ENCODE measurements at places on chromosomes 3 and 15. TPM values are rescaled to one million over a fixed set of nuclear protein-coding genes. Genes with fewer than 3 reads are reported as not detected.

DNA sequence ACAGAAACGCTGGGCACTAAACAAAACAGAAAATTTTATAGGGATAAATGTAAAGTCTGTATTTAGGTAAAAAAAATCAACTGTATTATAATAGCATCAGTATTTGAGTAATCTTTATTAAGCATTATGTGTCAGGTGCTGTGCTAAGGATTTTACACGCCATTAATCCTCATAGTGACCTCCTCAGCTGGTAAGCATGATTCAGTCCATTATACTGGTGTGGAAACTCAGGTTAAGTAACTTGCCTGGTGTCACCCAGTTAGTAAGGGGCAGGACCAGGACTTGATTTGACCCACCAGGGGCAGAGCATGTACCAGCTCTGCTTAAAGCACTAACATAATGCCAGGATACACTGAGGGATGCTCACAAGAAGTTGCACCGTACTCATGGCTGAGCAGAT, 4.8 kb downstream of the MYO5C start:
- H3K27me3 ChIP-seq, result peaks cover 37% of the 10 kb centered on the region
- H3K4me3 ChIP-seq, result no peak overlapping the region
- H3K36me3 ChIP-seq, result no peaks in the 10 kb centered on the region
- DNase-seq, result no peak
- peaks cover 5% of the 10 kb centered on the region for H3K4me1 ChIP-seq
- peak overlapping the region; percentile 11 for H3K27ac ChIP-seq

- H3K4me3 ChIP-seq, result no peak overlapping the region
- no peak for DNase-seq
- no peaks in the 10 kb centered on the region for H3K36me3 ChIP-seq
- H3K4me1 ChIP-seq, result no peaks in the 10 kb centered on the region
Measured at GRCh38 chr3:115361806-115362205, 214.7 kb upstream of the ZBTB20 start.

GRCh38 chr3:55191911-55192775, 264.3 kb upstream of the LRTM1 start:
- no peak for DNase-seq
- H3K4me1 ChIP-seq, result no peaks in the 10 kb centered on the region
- no peak overlapping the region for H3K27ac ChIP-seq
- H3K27me3 ChIP-seq, result no peaks in the 10 kb centered on the region

DNA sequence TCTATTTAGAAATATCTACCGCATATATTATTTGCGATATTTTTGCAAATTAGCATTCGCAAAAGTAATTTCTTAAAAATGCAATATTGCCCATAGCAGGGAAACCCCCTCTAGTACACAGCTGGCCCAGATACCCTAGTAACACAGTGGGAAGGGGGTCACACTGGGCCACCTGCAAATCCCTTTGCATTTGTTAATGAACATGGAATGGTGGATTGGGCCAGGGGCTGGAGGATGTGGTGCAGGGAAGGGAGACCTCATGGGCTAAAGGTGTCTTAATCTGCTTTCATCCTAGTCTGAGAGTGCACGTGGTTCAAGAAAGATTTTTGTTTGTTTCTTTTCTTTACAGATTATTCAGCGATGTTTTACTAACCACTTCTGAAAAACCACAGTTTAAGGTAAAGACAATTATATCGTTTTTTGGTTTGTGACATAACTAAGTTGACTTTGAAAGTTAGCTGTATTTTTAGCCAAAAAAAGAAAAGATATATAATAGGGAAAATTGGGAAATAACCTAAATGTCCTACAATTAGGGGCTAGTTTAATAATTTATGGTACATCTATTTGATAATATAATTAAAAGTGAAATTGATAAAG, 30.0 kb downstream of the PDHB start:
- H3K27ac ChIP-seq, result peak overlapping the region; percentile 51
- H3K4me3 ChIP-seq, result no peak overlapping the region
- H3K27me3 ChIP-seq, result no peaks in the 10 kb centered on the region
- DNase-seq, result no peak

- H3K27ac ChIP-seq, result peak overlapping the region; percentile 63
- H3K36me3 ChIP-seq, result no peaks in the 10 kb centered on the region
- no peak overlapping the region for H3K4me3 ChIP-seq
- no peak for DNase-seq
- no peaks in the 10 kb centered on the region for H3K27me3 ChIP-seq
Measured at GRCh38 chr3:39137435-39137936, 15.9 kb downstream of the CSRNP1 start.

- no peaks in the 10 kb centered on the region for H3K27me3 ChIP-seq
- no peak for DNase-seq
- H3K4me1 ChIP-seq, result no peaks in the 10 kb centered on the region
- no peaks in the 10 kb centered on the region for H3K36me3 ChIP-seq
- H3K4me3 ChIP-seq, result no peak overlapping the region
- H3K27ac ChIP-seq, result no peak overlapping the region
Measured at GRCh38 chr3:20935791-20936190, 749.8 kb upstream of the SGO1 start.

DNA sequence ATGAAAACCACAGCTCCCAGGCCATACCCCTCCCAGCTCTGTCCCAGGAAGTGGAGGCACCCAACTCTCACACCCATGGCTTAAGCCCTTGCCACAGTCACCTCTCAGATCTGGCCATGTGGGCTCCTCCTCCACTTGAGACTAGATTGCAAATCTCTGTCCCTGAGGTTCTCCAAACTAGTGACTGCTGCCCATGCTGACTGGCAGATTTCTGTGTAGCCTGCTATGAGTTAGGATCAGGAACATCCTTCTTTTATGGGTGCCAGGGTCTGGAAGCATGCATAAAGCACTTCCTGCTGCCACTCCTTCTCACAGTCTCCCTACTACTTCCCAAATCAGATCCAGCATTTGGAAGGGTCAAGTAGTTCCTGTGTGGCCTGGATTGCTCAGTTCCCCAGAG, 59.6 kb upstream of the GOLIM4 start:
- no peak overlapping the region for H3K27ac ChIP-seq
- peaks cover 14% of the 10 kb centered on the region for H3K36me3 ChIP-seq
- H3K27me3 ChIP-seq, result peaks cover 38% of the 10 kb centered on the region

GRCh38 chr3:13111173-13111872, 38.1 kb upstream of the IQSEC1 start:
- H3K27me3 ChIP-seq, result no peaks in the 10 kb centered on the region
- H3K4me1 ChIP-seq, result peaks cover 46% of the 10 kb centered on the region
- H3K4me3 ChIP-seq, result peak overlapping the region; percentile 71
- peak overlapping the region; percentile 100 for H3K27ac ChIP-seq
- no peaks in the 10 kb centered on the region for H3K36me3 ChIP-seq

DNA sequence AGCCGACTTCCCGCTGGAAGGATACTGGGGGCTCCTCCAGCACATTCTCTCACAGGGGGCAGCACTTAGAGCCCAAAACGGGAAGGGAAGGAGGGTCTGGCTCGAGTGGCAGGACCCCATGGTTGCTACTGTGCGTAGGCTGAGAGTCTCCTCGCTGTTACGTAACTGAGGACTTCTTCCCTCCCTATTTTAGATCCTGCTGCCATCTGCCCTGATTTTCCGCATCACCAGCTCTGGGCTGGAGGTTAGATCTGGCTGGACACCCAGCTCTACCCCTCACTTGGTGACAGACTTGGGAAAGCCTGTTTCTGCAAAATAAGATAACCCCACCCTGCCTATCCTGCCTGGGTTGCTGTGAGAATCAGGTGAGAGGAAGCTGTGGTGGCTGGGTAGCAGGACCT, 47.7 kb downstream of the BDH1 start:
- no peaks in the 10 kb centered on the region for H3K27me3 ChIP-seq
- no peak for DNase-seq
- H3K36me3 ChIP-seq, result peaks cover 13% of the 10 kb centered on the region
- peak overlapping the region; percentile 56 for H3K27ac ChIP-seq
- peaks cover 1% of the 10 kb centered on the region for H3K4me1 ChIP-seq

- H3K4me3 ChIP-seq, result no peak overlapping the region
- no peak for DNase-seq
- no peaks in the 10 kb centered on the region for H3K27me3 ChIP-seq
- no peak overlapping the region for H3K27ac ChIP-seq
- H3K4me1 ChIP-seq, result no peaks in the 10 kb centered on the region
Measured at GRCh38 chr3:178172121-178172520, 364.1 kb upstream of the KCNMB2 start.

DNA sequence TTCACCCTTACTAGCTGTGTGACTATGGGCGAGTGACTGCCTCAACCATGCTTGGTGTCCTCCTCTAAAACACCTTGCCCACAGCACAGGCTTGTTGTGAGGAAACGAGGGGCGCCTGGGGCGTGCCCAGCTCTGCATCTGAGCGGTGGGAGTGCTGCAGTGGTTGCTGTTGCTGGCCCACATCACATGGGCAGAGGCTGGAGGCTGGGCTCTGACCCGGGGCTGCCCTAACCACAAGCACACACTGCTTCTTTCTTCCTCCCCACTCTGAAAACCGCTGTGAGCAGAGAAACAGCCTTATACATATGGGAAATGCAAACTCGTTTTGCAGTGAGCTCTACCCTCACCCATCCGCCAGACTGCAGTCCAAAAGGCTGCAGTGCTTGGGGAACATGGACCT, 74.8 kb upstream of the RPL32 start:
- no peak overlapping the region for H3K4me3 ChIP-seq
- H3K36me3 ChIP-seq, result peaks cover 8% of the 10 kb centered on the region
- H3K27ac ChIP-seq, result peak overlapping the region; percentile 43
- peaks cover 4% of the 10 kb centered on the region for H3K4me1 ChIP-seq

GRCh38 chr3:15860014-15860934, 62.5 kb upstream of the ANKRD28 start:
- peak overlapping the region; percentile 96 for H3K4me3 ChIP-seq
- peak; percentile 25 for DNase-seq
- H3K27me3 ChIP-seq, result no peaks in the 10 kb centered on the region

GRCh38 chr3:49707113-49707480, 12.4 kb downstream of the AMIGO3 start:
- H3K36me3 ChIP-seq, result no peaks in the 10 kb centered on the region
- no peak overlapping the region for H3K4me3 ChIP-seq
- H3K27ac ChIP-seq, result peak overlapping the region; percentile 65
- H3K4me1 ChIP-seq, result peaks cover 14% of the 10 kb centered on the region
- no peak for DNase-seq

- no peaks in the 10 kb centered on the region for H3K4me1 ChIP-seq
- no peak overlapping the region for H3K27ac ChIP-seq
Measured at GRCh38 chr15:48975472-48976419, 12.0 kb upstream of the SHC4 start.

GRCh38 chr3:85571835-85572234, 613.0 kb downstream of the CADM2 start:
- no peak overlapping the region for H3K27ac ChIP-seq
- H3K36me3 ChIP-seq, result no peaks in the 10 kb centered on the region
- no peaks in the 10 kb centered on the region for H3K27me3 ChIP-seq
- H3K4me3 ChIP-seq, result no peak overlapping the region

DNA sequence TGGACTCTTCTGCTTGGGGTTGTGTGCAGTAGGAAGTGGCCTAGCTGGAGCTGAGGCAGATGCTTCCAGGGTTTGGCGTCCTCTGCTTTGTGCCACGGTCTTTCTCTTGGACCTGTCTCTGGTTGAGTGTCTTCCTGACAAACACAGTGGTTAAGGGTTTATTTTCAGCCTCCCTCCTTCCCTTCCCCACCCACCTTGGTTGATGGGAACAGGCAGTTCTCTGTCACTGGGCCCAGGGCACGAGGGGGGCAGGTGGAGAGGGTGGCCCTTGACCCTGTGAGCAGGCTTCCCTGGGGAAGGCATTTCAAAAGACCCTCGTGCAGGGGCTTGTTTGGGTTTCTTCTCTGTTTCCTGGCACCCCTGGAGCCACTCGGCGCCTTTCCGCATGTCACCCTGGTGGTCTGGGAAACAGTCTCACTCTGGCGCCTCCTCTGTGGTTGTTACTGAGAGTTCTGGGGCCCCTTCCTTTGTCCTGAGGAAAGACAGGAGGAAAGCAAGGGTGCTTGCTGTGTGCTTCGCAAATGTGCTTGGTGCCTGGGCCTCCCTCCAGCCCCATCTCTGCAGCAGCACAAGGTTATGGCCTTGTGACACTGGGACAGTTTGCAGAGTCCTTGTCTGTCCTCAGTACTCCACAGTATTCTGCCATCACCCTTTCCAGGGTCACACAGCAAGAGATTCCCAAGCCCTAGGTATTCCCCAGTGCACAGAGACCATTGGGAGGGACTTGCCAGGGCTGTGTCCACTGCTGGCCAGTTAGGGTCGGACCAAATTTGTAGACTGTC, 10.3 kb upstream of the STAB1 start:
- no peaks in the 10 kb centered on the region for H3K27me3 ChIP-seq
- peaks cover 22% of the 10 kb centered on the region for H3K36me3 ChIP-seq
- peaks cover 3% of the 10 kb centered on the region for H3K4me1 ChIP-seq
- no peak overlapping the region for H3K4me3 ChIP-seq
- DNase-seq, result no peak

DNA sequence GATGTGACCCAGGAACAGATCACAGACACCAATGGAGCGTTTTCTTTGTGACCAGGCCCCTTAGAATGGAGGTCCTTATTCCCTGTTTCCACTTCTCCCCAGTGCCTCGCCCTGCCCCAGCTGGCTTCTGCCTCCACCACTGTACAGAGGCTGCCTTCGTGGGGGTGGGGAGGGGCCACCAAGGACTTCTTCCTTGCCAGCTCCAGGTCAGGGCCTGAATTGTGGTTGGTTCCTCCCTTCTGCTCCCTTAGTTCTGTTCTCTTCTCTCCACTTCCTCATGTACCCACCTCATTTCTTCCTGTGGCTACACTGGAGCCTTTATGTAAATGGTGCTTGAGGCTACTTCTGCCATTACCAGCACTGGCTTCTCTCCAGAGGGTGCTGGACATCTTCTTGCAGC, 16.4 kb downstream of the TGM4 start:
- H3K27ac ChIP-seq, result no peak overlapping the region
- no peaks in the 10 kb centered on the region for H3K36me3 ChIP-seq
- DNase-seq, result no peak
- H3K4me3 ChIP-seq, result no peak overlapping the region
- H3K4me1 ChIP-seq, result peaks cover 2% of the 10 kb centered on the region
- H3K27me3 ChIP-seq, result peaks cover 25% of the 10 kb centered on the region

DNA sequence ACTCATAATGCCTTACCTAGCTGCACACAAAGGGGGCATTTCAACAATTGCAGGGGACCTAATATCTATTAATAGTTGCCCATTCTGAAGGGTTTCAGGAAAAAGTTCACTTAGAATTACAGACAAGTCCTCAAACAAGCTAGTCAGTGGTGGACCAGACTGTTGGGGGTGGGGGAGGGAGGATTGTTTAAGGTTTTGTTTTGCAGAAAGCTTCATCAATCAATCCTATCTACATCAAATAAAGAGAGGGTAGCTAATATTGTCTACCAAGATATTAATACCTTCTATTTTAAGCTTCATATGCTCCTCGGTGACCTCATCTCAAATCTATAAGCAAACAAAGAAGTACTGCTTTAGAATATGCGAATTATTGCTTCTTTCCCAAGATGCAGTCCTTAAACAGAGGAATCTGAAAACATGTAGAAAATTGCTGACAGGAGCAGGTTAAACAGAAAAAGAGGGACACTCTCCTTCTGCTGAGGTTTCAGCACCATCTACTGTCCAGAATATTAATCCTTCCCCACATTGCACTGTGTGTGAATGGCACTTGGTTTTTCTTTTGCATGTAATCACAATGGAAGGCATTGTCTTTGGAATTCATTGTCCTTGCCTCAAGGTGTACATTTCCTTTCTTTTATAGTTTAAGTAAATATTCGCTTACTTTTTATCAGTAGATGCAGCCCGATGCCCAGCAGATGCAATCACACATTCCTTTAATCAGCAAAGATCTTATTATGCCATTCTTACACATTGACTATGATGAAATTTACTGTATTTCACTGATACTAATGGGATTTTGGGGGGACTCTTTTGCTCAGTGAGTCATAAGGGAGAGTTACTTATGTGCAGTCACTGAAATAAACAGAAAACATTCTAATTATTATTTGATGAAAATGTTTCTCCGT, 94.7 kb downstream of the IL5RA start:
- peaks cover 36% of the 10 kb centered on the region for H3K27me3 ChIP-seq
- H3K36me3 ChIP-seq, result no peaks in the 10 kb centered on the region
- DNase-seq, result no peak
- H3K4me3 ChIP-seq, result no peak overlapping the region
- no peak overlapping the region for H3K27ac ChIP-seq

Gene ARMC8
- 55.8 TPM for polyA plus RNA-seq

Gene PSMA4
- polyA plus RNA-seq, result 204 TPM

Measured in naive B cell (primary cell).